ENCODE measurements at places on chromosomes 4 and X.

DNA sequence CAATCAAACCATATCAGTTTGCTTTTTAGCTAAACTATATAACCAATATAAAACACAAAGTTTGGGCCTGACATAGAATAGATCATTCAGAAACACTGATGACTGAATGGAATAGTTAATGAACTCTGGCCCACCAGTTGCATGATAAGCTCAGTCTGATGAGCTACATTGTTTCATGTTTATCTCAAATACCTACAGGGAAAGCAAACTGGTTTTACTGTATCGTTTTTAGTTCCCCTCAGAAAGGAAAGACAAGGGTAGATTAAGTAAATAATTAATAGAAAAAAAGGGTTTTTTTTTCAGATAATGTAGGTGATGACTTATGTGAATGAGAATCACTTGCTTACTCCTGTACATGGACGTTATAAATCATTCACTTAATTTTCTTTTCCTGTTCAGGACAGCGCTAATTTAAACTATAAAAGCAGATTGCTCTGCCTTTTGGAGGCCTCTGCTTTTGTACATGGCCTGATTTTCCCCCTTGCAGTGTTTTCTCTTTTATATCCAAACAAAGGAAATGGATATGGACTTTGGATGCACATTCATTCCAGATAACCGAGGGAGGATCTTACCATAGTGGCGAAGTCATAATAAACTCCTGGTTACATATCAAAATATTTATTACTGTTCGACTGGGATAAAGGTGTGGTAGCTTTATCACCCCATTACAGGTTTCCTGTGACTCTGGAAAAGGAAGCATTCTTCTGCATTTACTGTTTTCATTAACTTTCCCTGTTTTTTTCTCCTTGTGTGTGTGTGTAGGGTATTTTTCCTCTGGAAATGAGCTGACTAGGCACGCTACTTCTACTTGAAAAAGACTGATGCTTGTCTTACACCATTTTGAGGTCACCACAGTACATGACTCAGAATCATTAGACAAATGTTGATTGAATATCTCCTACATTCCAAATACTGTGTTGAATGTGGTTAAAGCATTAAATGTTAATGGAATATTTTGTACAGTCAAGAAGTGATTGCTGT, 373.1 kb upstream of the HS3ST1 start:
- DNase-seq = no peak

DNA sequence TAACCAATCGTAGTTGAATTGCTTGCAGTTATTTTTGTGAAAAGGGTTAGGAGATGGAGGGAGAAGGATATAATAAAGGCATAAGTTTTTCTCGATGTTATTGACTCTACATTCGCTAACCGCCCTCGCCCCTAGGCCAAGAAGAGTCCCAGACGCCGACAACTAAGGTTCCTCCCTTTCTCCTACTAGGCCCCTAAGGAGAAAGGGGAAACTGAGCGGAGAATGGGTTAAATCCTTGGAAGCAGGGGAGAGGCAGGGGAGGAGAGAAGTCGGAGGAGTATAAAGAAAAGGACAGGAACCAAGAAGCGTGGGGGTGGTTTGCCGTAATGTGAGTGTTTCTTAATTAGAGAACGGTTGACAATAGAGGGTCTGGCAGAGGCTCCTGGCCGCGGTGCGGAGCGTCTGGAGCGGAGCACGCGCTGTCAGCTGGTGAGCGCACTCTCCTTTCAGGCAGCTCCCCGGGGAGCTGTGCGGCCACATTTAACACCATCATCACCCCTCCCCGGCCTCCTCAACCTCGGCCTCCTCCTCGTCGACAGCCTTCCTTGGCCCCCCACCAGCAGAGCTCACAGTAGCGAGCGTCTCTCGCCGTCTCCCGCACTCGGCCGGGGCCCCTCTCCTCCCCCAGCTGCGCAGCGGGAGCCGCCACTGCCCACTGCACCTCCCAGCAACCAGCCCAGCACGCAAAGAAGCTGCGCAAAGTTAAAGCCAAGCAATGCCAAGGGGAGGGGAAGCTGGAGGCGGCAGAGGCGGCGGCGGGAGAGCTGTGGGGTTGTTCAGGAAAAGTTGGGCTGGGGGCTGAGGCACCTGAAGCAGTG, 5.9 kb downstream of the ATOH1 start:
- DNase-seq = no peak

DNA sequence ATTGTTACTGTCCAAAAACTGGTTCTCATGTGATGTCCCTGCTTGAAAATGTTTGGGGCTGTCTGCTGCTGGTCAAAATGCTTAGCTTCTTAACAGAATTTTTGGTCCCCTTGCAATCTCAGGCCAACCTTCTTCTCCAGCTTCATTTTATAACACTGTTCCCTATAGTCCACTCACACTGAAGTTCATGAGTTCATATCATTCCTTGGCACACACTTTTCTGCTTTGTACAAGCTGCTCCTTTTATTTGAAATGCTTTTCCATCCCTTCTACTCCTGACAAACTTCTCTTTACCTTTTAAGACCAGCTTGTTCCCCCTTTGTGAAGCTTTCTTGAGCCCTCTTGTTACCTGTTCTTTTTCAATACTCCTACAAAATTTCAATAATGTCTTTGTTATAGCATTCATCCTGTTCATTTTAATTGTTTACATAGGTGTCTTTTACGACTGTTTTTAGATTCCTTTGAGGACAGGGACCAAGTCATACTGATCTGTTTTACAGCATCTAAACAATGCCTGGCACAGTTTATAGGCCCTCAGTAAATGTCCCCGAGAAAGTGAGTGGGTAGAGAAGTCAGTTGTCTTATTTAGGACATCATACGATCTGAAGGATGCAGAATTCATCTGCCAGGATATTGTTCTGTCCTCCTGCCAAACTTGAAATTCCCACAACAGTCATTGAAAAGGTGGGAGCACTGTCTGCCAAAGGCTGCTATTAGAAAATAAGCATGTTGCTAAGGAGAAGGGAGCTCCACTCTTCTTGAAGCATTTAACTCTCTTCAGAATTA, 134.4 kb upstream of the BMPR1B start:
- no peak for DNase-seq

GRCh38 chrX:104347860-104348259, 93.1 kb upstream of the ESX1 start:
- no peak for DNase-seq

DNA sequence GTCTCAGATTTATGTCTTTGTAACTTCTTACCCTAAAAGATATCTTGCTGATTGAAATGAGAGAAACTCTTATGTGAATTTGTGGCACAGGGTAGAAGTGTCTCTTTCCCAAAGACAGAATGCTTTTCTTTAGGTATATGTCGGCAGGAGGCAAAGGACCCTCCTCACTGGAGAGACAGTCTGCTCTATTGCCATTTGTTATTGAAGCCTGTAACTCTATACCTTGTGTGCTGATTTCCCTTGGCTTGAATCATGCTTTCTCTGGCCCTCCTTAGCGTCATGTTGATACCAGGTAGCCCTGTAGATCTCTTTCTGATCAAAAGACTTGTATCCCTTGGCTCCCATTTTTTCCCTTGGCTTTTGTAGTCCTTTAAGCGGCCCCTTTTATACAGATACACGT, 284.3 kb downstream of the CXXC4 start:
- DNase-seq = no peak

- no peak for DNase-seq
Measured at GRCh38 chr4:5955201-5955821, 62.4 kb upstream of the CRMP1 start.

DNA sequence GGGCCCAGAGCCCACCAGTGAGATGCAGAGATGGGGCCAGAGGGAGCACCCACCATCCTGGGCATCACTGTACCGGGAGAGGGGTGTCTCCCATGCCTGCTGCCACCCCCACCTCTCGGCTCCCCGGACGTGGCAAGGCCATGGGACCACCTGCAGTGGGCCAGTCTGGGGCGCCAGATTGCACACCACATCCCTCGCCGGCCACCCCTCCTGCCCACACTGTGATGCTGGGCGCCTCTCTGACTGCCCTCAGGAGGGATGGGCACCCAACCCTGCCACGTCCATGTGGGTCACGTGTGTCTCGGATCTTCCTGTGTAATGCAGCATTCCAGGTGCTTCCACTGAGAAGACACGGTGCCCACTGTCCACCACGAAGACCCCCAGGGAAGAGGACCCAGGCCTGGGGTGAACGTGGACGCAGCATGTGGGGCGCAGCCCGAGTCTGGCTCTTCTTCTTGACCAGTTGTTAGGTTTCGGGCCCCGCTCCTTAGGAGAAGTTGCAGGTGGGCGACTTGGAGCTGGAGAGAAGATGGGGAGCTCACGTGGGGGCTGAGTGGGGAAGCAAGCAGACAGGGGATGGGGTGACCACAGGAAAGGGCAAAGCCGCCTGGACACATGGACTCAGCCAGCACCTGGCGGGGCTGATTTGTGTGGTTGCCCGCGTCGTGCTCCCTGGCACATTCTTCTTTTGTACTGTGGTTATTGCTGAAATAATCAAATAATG, 47.7 kb downstream of the ZFYVE28 start:
- no peak for DNase-seq

DNA sequence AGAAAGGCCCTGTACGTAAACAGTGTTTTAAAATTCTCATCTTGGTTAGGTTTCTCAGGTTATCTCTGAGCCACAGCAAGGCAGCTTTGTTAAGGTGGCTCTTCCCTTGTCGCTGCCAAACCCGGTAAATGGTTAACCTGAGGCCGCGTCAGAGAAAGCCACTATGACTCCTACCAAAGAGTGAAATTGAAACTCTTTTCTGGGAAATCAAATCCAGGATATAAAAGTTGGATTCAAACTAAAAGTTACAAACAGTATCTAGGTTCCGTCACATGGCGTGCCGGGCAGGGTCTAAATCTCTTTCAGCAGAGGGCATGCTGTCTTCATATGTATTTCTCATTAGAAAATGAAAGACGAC, 433 bp downstream of the MMAA start:
- peak; percentile 73 for DNase-seq

GRCh38 chr4:138609943-138610350, 367.8 kb upstream of the SLC7A11 start:
- DNase-seq = no peak

GRCh38 chr4:55272589-55272988, 73.5 kb upstream of the SRD5A3 start:
- DNase-seq = no peak

DNA sequence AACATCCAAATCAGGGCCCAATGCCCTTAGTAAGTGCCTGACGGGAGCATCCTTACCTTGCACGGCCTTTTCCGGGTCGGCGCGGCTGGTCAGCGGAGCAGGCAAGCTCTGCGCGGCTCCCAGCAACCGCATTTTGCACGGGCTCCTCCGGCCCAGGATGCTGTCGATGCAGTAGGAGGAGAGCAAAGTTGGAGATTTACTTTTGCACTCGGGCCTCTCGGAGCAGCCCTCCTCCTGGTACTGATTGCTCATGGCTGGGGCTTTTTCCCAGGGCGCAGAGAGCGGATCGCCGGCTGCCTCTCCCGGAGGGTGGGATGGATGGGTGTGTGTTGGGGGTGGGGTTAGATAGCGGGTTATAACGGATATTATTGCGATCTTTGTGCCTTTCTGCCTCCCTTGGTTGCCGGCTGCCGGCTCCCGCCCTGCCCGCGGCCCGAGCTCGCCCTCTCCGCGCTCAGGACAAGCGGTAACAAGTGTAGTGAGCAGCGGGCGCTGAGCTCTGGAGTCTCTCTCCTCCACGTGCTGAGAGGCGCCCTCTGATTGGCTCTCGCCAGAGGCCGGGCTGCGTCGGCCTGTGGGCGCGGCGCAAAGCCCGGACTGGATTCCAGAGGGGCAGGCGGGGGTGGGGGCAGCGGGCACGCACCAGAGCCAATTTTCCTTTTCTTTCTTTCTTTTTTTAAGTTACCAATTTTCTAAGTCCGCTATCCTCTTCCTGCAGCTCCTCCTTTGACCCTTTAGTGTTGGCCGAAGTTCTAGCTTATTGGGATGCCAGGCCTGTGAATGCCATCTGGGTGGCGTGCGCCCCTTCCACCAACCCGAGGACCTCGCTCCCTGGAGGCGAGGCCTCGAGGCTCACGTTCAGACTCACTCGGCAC, at the start of gene ARX:
Gene ARX, minus strand, starts transcription at position 480 of the 875 bp plus-strand sequence. Its CDS starts 228 bp downstream, at position 252.
- peak; percentile 59 for DNase-seq

- DNase-seq = no peak
Measured at GRCh38 chr4:27242217-27242616, 381.6 kb downstream of the STIM2 start.

- DNase-seq = no peak
Measured at GRCh38 chr4:100519205-100519604, 1.4 kb upstream of the EMCN start.

- DNase-seq = no peak
Measured at GRCh38 chr4:123587983-123588494, 191.4 kb downstream of the SPRY1 start.

GRCh38 chrX:78378476-78379115, 51.2 kb upstream of the CYSLTR1 start:
- DNase-seq = no peak

DNA sequence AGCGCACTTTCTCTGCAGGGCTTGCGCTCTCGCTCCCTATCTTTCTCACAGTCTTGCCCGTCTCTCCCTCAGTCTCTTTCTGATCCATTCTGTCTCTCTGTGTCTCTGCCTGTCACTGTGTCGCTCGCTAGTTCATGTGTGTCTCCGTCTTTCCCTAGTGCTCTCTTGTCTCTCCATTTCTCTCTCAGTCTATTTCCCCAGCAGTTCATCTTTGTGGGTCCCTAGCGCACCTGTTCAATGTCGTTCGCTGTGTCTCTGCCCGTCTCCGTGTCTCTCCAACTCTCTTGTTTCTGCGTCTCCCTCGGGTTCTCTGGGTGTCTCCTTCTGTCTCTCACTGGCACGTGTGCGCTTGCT, 1.5 kb downstream of the GPR101 start:
- no peak for DNase-seq

- DNase-seq = no peak
Measured at GRCh38 chr4:152825336-152825735, 45.6 kb downstream of the ARFIP1 start.

- no peak for DNase-seq
Measured at GRCh38 chrX:136376713-136377112, 76.0 kb downstream of the ADGRG4 start.

DNA sequence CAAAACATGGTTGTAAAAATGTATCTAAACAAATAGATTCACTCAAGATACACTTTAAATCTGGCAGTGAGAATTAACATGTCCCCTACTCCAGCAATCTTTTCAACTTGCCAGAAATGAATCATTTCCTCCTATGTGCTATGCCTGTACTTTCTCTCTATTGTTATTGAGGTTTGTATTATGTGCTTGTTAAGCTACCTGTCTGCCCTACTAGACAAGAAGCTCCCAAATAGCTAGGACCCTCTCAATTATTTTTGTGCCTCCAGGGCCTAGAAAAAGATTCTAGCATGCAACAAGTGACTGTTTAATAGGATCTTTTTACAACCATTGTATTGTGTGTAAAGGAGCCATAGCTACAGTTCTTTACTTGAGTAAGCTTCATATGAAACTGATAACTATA, 3.5 kb upstream of the SAP30 start:
- no peak for DNase-seq
